C1 segment of cervical spinal cord (tissue), 14 donors: ENCODE measurements at places on chromosomes 2 and 18.

DNA sequence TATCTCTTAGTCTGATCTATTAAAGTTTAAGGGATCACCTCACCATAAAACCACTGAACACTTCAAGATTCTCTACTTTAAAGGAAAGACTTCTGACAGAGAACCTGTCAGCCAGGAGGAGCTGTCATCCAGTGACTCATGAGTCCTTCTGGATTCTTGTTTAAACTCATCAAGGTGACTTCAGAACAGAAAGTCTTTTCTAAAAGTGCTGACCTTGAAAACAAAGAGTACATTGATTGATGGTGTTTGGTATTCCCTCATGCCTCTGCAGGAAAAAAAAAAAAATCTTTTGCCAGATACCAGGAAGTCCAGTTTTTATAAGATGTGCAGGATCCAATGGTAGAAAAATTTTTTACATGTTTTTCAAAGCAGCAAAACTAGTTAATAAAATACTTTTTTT lies 12.3 kb downstream of the DSG2 start:
- DNase-seq, result no peak

DNA sequence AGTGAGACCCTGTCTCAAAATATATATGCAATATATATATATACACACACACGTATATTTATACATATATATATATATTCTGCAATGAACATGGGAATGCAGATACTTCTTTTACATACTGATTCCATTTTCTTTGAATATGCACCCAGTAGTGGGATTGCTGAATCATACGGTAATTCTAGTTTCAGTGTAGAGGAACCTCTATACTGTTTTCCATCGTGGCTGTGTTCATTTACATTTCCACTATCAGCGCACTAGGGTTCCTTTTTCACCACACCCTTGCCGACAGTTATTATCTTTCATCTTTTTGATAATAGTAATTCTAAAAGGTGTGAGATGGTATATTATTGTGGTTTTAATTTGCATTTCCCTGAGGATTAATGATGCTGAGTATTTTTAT lies 52.3 kb upstream of the SLC39A10 start:
- DNase-seq, result no peak

DNA sequence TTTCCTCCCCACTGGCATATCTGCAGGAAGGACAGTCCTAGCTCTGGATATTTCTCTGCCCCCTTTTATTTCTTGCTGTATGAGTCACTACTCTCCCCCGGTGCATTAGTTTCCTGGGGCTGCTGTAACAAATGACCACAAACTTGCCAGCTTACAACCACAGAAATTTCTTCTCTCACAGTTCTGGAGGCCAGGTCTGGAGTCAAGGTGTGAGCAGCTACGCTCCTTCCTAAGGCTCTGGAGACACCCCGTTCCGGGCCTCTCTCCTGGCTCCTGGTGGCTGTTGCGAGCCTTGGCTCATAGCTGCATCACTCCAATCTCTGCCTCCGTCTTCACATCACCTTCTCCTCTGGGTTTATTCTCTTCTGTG lies 34.1 kb downstream of the PTPRM start:
- no peak for DNase-seq

GRCh38 chr2:45637440-45637839 lies 14.0 kb upstream of the PRKCE start:
- DNase-seq, result no peak

GRCh38 chr18:79629249-79629558 lies 50.4 kb upstream of the CTDP1 start:
- DNase-seq, result no peak

- no peak for DNase-seq
Measured at GRCh38 chr18:55236150-55236931, 277.1 kb upstream of the CCDC68 start.

GRCh38 chr2:213649176-213649575 lies 364.9 kb downstream of the SPAG16 start:
- no peak for DNase-seq

DNA sequence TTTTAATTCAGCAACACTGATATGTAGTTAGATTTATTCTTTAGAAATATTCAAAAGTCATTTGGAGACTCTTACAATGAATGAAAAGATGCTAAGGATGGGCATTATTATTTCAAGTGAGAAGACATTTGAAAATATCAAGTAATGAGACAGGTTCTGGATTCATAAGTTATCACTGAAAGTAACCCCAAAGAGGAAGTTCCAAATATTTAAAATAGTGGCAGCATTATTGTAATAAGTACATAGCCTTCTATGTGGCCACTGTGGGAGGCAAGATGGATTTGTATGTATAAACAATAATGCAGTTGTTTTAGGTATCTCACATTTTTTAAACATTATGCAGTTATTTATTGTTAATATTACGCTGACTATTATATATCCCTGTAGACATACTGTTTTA lies 29.7 kb downstream of the ZC3H6 start:
- DNase-seq, result no peak
